ENCODE measurements at places on chromosomes 5 and 9.

GRCh38 chr5:113169720-113170119 lies 193.1 kb downstream of the DCP2 start:
- no peak for DNase-seq

DNA sequence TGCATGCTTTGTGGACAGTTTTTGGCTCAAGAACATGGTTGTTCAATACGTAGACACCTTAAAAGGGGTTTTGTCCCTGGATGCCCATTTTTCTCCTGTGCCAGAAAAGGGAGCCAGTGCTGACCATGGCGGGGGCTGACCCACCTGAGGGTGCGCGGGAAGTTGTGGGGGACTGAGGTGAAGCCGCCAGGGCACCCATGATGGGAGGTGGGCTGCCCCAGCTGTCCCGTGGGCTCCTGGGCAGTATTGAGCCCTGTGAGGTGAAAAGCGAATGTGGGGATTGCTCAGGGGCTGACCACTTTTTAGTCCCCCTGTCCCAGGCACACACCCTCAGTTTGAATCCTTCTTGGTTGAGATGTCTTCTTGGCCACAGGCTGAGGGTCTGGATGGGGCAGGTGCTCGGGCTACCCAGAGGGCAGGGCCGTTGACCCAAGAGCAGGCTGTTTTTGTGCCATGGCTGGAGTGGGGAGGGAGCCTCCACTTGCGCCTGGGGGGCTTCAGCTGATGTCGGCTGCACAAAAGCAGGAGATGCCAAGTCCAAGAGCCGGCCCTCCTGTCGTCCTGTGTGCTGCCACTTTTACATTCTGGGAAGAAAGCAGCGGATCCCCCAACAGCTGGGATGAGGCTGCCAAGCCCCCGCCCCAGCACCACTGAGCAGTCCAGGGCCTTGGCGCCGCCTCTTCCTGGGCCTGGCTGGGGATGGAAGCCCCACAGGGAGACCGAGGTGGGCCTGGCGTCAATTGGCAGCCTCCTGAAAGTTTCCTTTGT lies 120.1 kb downstream of the WNK2 start:
- no peak for DNase-seq

DNA sequence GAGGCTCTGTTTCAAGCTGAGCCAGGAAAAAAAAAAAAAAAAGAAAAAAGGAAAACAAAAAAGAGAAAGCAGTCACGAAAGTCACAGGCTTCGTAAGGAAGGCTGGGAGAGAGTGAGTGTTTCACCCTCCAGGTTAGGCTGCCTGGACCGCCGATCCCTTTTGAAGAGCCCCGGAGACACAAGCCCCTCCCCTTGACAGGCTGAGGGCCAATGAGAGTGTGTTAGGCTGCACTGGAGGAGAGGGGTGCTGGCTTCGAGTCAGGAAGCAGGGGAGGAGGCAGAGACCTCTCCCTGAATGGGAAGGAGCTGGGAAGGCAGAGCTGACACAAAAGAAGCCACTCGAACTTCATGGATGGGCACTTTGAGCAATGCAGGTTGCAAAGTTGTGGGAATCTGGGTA lies at the start of gene NMUR2:
Gene NMUR2 (minus strand): TSS at position 135 of the 400 bp plus-strand sequence. CDS start 166 bp downstream, outside the sequence.
- DNase-seq, result no peak

DNA sequence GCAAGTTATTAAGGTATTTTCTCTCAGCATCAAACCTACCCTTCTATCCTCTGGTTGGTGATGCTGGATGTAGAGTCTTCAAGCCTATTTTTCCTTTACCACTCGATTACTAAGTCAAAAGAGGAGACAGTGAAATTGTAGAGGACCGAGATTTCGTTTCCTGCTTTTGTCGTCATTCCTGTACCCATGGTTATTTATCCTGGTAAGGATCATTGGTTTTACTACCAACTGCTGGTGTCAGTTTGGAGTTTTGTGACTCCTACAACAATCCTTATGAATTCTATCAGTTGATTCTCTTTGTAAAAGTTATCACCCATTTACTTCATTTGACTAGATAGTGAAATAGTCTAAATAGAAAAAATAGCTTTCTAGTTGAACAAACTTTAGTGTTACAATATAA lies 2028.2 kb upstream of the ACO1 start:
- DNase-seq, result no peak

GRCh38 chr5:110836851-110837250 lies 98.0 kb downstream of the SLC25A46 start:
- DNase-seq, result no peak

DNA sequence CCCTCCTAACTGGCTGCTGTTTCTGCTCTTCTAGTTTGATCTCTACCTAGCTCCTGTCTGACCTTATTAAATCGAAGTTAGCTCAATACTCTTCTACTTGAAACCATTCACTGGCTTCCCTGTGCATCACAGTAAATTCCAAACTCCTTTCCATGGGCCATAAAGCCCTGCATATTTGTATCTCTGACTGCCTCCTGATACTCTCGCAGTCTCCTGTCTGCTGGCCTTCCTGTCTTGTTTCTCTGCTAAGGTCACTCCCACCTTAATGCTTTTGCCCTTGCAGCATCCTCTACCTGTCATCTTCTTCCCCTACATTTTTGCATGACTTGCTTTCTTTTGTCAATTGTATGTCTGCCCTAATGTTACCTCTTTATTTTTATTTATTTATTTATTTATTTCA lies 44.8 kb downstream of the SNCAIP start:
- no peak for DNase-seq

DNA sequence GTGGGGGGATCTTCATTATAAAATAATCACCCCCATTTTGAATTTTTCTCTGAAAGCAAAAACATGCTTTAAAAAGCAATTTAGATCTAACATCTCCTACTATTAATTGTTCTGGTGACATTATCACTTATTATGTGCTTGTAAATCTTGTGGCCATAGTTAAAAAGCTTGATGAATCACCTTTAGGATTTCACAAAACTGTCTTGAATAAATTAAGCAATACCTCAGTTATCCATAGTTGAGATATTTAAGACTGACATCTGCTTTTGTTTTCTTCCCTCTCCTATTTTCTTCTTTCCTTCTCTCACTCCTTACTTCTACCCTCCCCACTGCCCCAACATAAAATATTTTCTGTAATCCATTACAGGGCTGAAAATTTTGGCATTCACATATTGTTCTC lies 84.8 kb downstream of the SLC1A3 start:
- no peak for DNase-seq

GRCh38 chr9:121350036-121350435 lies 20.0 kb downstream of the STOM start:
- no peak for DNase-seq

DNA sequence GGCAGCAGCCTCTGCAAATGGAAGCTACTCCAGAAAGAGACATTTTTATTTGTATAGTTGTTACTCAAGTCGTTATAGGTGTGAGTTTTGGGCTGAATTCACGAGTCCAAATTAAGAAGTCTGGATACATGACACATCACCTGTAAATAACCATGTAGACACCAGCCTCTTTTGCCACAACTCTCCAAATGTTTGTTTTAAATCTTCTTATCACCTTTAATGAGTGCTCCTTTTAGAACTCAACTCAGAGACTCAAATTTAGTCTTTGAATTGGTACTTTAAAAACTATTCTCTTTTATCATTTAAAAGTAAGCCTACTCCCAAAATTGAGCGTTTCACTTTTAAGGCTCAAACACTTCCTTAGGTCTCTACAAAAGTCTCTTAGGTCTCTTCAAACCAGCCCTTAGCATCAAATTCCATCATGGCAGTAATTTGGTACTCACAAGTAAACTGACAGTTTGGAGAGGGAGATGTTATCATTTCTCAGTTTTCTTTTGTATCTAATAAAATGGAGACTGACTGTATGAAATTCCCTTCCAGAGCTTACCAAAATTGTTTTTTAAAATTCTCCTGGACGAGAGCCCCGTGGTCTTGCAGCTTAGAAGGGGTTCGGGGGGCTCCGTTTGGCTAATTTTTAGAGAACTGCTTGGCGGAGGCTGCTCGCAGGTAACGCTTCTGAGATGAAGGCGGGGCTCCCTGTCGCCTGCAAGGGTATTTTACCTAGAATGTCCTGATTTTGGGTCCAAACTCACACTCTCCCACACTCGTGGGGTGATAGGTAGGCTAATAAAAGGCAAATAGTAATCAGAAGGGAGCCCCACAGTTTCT lies 194.6 kb downstream of the MEF2C start:
- DNase-seq, result no peak

DNA sequence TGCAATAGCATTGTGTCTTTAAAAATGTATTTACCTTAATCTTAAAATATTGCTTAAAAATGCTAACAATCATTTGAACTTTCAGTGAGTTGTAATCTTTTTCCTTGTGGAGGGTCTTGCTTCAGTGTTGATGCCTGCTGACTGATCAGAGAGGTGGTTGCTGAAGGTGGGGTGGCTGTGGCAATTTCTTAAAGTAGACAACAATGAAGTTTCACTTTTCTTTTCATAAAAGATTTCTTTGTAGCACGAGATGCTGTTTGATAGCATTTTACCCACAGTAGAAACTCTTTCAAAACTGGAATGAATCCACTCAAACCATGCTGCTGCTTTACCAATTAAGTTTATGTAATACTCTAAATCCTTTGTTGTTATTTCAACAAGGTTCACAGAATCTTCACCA lies 50.8 kb downstream of the NR3C1 start:
- no peak for DNase-seq

- no peak for DNase-seq
Observed at GRCh38 chr9:31519826-31520225, 864.6 kb upstream of the ACO1 start.

- DNase-seq, result no peak
Observed at GRCh38 chr5:143790457-143791112, 21.4 kb upstream of the HMHB1 start.

DNA sequence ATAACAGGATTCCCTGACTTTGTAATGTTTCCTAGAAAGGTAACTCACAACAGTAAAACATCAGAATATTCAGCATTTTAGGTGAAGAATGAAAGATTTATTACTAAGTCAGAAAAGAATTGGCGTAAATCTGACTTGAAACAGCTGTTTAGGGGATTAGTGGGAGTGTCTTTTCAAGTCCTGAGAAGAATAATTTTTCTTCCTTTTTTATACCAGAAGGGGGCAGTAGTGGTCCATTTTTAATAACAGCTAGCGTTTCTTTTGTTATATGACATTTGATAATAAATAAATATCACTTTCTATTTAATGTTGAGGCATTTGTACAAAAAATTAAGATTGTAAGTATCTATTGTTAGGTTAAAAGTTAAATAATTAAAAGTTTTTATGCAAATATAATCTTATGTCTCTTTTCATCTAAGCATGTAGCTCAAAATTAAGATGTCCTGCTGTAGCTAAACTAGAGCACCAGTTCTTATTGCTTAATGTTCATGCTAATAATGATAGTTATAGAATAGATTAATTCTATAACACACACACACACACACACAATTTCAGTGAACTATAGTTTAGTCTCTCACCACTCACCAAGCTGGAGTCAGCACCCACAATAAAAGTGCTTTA lies 258.7 kb upstream of the ARRDC3 start:
- DNase-seq, result no peak

GRCh38 chr5:80083101-80083890 lies 48.1 kb downstream of the THBS4 start:
- peak; percentile 58 for DNase-seq

DNA sequence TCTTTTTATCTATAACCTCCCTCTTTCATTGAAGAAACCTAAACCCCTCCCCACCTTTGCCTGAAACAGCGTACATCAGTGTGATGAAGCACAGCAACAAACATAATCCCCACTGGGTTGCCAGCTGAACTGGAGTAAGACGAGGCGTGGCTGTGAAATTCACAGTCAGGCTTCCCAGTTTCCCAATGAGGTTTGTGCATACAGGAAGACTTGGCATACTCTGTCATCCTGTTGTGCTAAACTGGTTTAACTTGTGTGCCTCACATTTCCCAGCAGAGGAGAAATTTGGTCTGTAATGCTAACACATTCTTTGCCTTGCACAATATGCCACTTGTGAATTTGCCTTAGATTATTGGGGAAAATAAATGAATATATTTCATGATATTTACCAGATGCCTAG lies 121.5 kb downstream of the SV2C start:
- DNase-seq, result no peak

DNA sequence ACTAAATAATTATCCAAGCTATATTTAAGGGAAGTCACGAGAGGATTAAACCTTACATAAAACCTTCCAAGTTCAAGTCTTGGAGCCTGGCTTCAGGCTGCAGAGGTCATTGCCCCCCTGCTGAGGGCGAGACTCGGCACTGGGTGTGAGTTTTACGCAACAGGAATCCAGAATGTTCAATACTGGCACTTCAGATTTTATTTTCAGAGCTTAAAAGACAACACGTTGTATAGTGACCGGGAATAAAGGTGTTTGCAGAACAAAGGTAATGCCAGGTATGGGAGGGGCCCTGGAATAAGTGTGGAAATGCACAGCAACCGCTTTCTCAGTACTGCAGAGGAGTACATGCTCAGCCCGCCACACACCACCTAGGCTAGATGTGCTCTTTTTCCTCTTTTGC lies 207.0 kb downstream of the GAPVD1 start:
- DNase-seq, result no peak

- no peak for DNase-seq
Observed at GRCh38 chr5:17302604-17303003, 85.2 kb downstream of the BASP1 start.

All from frontal cortex (tissue), 4 donors.